NCI-H187 treated with DMSO at 0.1 percent for 48 hours (cell line): ENCODE measurements at places on chromosomes 1 and 21.
A peak's percentile ranks its signal among the peaks of the same experiment; 100 is the strongest.

- DNase-seq, result no peak
Measured at GRCh38 chr21:45381865-45382696, 22.9 kb upstream of the COL18A1 start.

DNA sequence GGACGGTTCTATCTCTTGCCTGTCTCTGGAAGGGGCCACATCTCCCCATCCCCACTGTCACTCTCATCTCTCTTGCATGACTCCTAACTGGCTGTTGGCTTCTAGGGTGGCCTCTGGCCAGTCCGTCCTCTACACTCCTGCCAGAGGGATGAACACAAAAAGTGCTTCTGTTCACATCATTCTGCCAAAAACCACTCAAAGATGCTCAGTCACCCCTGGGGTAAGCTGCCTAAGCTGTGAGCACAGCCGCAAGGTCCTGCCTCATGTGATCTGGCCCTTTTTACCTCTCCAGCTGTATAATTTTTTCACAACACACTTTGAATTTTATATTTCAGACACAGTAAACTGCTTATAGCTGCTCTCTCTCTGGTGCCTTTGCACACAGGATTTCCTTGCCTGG lies 97.6 kb upstream of the CD34 start:
- DNase-seq, result no peak

GRCh38 chr1:43135857-43136781 lies 36.0 kb downstream of the EBNA1BP2 start:
- DNase-seq, result no peak

DNA sequence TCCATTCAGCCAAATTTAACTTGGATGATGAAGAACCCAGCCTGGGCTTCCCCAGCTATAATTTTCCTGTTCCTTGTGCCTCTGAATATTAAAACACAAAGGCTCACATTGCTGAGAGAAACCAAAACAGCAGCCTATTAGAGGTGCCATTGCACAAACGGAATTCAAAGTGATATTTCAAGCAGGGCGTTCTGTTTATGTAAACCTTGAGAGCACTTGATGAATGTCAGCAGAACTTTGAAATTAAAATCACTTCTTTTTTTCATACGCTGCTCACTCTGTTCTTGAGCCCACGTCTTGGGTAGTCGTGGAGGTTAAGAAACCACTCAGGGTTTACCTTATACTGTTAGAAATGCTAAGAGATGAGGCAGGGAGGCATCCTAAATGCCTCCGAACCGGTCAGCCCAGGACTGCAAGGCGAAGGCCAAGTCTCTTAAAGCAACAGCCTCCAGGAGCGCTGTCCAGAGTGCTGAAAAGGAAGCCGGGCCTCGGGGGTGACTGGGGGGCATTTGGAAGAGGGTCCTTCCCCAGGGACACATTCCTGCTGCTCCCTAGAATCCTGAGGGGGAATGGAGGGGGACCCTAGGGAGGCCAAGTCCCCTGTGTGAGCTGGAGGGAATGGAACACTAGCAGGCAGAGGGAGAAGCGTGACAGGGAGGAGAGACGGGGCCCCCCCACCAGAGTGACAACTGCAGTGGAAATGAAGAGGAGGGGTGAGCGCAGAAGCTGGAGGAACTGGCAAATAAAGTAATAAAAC lies 154.8 kb upstream of the VAMP3 start:
- DNase-seq, result no peak

GRCh38 chr1:156347331-156347730 lies 9.0 kb downstream of the TSACC start:
- no peak for DNase-seq

DNA sequence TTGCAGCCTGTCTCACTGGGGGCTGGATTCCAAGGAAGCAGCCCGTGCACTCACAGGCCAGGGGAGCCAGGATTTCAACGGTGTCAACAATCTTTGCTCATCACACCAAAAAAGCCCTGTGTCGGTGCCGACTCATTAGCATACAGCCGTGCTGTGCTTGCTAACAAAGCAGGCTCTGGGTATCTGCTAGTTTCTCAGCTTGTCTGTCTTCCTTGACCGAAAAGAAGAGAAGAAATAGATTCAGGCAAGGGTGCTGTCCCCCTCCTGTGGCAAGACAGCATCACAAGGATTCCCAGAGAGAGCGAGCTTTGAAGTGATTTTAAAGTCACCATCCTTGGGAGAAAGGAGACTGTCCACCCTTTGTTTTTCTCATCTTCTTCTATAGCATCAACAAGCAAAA lies 214.7 kb downstream of the SDCCAG8 start:
- no peak for DNase-seq

- no peak for DNase-seq
Measured at GRCh38 chr1:165455111-165455510, 10.2 kb upstream of the RXRG start.

GRCh38 chr1:7388141-7388487 lies 383.0 kb upstream of the VAMP3 start:
- no peak for DNase-seq

GRCh38 chr1:3011631-3012455 lies 9.4 kb upstream of the ACTRT2 start:
- DNase-seq, result no peak

DNA sequence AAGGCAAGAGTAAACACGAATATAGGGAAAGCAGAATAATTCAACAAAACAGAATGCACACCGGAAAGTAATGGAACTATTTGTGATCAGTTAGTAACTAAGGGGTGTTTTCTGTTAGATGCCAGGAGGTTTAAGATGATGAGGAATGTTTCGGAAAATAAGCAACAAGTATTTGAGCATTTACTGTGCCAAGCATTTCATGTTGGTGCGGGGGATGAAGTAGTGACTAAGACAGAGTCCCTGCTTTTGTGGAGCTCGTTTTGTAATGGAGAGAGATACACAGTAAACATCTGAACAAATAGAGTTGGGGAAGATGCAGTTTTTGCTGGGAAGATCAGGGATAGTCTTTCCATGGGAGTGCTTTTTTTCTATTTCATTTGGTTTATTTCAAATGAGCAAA lies 78.7 kb downstream of the DYRK1A start:
- no peak for DNase-seq

DNA sequence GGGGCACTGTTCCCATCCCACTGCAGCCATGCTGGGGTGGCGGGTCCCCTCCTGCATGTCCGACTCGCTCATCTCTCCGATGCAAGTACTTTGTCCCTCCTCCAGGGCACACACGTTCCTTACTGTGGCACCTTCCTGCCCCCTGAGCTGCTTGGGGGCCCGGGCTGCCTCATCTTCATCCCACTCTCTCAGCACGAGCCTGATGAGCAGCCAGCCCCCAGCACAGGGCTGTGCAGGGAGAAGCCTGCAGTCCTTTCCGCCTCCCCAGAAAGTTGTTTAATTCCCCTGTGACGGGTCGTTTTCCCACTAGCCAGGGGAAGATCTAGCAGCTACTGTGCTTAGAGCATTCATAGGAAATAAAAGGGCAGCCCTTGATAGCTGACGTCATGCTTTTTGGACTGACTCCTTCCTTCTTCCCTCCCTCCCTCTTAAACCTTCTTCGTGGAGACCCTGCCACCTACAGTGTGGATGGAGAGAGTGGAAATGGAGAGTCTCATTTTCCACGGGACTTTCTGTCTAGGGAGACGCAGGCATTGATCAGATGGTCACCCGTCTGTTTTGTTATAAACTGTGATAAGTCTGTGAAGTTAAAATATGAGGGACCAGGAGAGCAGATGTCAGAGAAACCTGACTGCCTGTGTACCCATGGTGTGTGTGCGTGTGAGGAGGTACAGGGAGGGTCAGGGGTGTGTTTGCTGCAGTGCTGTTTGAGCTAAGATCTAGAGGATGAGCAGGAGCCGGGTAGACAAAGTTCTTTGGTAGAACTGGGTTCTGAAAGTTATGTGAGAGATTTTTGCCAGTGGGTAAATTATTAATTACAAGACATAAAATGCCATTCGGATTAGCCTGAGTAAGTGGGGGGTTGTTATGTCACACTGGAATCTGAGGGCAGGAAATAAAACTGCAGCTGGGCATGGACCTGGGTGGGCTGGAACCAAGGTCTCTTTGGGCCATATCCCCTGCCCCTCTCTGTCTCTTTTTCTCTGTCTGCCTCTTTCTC lies 34.3 kb downstream of the GPR137B start:
- DNase-seq, result no peak

GRCh38 chr1:21295002-21295401 lies 4.7 kb upstream of the ECE1 start:
- DNase-seq, result no peak

- DNase-seq, result no peak
Measured at GRCh38 chr1:228081578-228082213, 812 bp upstream of the ARF1 start.

- DNase-seq, result no peak
Measured at GRCh38 chr1:161994175-161994668, 29.4 kb downstream of the OLFML2B start.

- no peak for DNase-seq
Measured at GRCh38 chr1:63903947-63904610, 130.3 kb downstream of the ROR1 start.

DNA sequence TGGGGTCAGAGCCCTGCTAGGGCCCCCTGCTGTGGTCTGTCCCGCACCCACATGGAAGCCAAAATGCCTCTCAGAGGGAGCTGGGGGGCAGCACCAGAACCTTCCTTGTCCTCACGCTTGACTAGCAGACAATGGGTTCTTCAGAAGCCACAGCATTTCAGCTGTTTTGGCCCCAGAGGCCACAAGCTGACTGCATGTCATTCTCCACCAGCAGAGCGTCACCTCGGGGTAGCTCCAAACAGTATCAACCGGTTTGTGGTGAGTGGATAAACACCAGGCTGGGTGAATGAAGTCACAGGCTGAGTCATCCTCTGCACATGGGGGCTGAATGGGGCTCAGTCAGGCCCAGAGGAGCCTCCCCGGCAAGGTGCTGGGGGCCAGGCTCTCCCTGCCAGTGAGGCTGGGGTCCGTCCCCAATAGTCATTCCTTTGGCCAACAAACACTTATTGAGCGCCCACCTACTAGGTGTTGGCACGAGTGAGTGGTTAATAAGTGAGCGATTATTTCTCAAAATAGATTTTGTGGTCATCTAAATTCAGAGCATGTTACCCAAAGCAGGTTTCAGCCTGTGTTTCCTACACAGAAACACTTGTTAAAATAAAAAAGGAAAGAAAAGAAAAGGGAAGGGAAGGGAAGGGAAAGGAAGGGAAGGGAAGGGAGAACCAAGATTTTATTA lies 9.1 kb downstream of the OLIG1 start:
- no peak for DNase-seq

- no peak for DNase-seq
Measured at GRCh38 chr1:200856716-200857357, 15.9 kb upstream of the GPR25 start.

DNA sequence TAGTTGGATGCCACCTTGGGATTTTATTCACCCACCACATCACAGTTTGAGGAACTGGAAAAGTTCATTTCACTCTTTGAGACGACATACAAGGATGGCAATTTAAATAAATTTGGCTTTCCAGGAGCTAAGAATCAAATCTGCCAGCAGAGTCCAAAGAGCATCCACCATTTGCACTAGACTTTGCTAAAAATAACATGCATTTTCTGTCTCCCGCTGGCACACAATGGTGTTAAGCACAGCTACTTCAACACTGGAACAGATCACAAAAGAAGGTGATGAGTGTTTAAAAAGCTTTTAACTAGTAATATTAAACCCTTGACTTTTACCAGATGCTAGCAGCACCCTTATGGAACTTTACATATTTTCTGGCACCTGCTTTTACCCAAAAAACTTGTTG lies 44.6 kb downstream of the MAEL start:
- peak; percentile 98 for DNase-seq
